OCI-M1 (cell line): ENCODE measurements at places on chromosomes 1 and 21.

DNA sequence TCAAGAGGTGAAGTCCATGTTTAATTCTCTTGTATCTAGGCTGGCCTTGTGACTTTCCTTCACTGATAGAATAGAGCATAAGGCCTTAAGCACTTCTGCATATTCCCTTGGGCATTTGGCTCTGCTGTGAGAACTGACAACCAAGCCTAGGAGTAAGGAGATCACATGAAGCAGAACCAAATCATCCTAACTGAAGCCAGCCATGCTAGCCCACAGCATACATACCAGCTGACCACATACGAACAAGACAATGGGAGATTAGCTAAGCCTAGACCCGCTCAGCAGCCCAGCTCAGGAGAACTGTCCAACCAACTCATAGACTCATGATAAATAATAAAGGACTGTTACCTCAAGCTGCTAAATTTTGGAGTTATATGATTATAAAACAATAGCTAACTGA, 114.6 kb upstream of the NEK7 start:
- DNase-seq = no peak

- no peak for DNase-seq
Observed at GRCh38 chr1:165773324-165773965, 4.8 kb upstream of the TMCO1 start.

GRCh38 chr1:115710859-115711624, 57.5 kb downstream of the CASQ2 start:
- peak; percentile 8 for DNase-seq

DNA sequence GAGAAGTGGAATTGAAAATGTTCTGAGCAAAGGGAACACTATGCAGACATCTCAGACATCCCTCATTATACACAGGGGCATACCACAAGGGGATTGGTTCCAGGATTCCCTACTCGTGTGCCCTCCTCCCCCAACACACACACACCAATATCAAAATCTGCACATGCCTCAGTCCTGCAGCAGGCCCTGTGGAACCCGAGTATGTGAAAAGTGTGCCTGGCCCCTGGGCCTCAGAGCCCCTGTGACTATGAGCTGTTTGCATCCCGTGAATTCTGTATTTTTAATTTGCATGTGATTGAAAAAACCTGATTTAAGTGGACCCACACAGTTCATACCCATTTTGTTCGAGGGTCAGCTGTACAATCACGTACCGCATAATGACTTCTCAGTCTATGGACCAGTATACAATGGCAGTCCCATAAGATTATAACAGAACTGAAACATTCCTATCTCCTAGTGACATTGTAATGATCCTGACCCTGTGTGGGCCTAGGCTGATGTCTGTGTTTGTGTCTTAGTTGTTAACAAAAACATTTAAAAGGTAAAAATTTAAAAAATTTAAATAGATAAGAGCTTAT, 11.3 kb downstream of the POU2F1 start:
- no peak for DNase-seq

- no peak for DNase-seq
Observed at GRCh38 chr1:17986156-17986555, 121.4 kb upstream of the IGSF21 start.

- no peak for DNase-seq
Observed at GRCh38 chr1:21494196-21494595, 15.0 kb upstream of the ALPL start.

GRCh38 chr1:40479156-40479555, 2.1 kb downstream of the ZFP69 start:
- no peak for DNase-seq

DNA sequence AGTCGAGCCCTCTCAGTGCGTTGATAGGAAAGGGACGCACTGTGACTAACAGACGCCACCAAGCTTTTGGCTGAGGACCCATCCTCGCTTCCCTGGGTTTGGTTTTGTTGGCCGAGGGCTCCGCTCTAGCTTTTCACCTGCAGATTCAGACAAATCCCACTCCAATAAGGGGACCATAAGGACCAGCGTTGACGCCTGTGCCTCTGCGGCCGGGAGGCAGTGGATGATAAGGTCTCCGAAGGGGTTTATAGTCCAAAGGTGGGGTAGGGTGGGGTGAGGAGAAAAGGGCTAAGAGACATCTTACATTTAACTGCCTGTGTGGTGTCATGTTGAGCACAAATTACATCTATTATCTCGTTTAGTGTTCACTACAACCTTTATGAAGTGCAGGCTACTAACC, 760 bp downstream of the PEX14 start:
- peak; percentile 44 for DNase-seq

DNA sequence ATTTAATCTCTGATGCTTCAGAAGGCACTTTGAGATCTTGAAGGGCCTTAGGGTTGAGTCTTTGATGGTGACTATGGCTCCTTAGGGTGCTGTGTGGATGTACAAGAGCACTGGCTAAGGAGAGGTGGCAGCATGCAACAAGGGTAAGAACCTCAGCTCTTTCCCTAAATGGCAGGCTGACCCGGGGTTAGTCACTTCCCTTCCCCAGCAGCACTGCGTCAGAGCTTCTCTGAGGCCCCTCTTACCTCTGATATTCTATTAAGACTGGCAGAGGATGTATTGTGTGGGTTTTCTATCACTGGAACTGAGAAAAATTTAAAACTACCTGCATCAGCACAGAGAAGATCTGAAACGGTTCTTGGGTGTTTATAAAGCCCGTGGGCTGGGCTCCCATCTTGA, 11.8 kb downstream of the C1orf116 start:
- DNase-seq = peak; percentile 96

DNA sequence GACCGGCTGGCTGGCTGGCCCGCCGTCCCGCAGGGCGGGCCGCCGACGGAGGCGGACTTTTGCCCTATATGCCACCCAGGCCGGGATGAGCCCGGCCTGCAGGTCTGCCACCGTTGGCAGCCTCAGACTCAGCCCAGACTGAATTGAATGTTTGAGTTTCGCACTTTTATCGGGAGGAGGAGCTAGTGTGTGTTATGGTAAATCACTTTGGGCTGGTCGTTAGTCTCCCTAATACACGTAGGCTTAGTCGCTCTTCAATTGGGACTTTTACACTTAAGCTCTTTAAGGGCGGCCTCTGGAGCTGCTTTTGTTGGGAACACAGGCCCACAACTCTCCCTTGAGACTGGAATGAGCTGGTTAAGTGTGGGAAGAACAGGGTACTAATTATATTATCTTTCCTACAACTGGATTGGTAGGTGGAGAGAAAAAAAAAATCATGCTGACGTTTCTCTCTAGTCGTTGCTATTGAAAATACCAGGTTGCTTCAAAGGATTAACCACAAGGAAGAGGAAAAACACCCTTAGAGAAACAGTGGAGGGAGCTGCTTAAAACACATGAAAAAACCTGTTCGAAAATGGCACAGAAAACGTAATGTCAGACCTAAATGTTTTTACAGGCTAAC, 1.4 kb upstream of the IRF2BP2 start:
- DNase-seq = peak; percentile 96

- peak; percentile 71 for DNase-seq
Observed at GRCh38 chr21:42009018-42009830, 936 bp downstream of the ZBTB21 start.

- no peak for DNase-seq
Observed at GRCh38 chr1:26094076-26094669, 17.5 kb upstream of the PDIK1L start.

DNA sequence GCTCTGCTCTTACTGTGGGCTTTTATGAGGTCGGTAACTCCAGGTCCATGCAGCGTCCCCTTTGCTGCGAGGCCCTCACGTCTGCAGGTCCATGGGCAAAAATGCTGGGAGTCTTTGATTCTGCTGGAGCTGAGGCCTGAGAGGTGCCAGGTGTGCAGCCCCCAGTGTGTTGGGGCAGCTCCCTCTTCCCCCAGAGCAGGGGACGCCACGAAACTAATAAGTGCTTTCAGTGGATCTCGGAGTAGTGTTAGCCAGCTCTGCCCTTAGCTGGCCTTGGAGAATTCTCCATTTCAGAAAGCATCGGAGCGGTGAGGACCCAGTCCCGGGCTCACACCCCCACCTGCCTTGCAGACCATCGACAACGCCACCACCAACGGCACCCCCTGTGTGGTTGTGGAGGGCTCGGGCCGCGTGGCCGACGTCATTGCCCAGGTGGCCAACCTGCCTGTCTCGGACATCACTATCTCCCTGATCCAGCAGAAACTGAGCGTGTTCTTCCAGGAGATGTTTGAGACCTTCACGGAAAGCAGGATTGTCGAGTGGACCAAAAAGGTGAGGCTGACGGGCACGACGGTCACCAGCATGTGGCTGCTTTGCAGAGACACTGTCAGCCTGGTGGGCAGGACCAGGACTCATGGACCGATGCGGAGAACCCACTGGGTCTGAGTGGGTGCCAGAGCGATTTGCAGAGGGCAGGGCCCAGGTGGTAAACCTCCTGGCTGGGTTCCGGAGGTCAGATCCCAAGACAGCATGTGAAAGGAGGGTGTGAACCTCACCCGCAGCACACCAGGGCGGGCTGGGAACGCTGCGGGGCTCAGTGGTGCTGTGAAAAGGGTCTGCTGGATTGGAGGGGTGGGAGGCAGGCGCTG, 25.5 kb downstream of the TRPM2 start:
- no peak for DNase-seq

- no peak for DNase-seq
Observed at GRCh38 chr21:45460611-45461368, 55.8 kb downstream of the COL18A1 start.

- no peak for DNase-seq
Observed at GRCh38 chr1:28161751-28162150, 14.7 kb downstream of the PTAFR start.

- DNase-seq = peak; percentile 24
Observed at GRCh38 chr1:200432586-200432985, 22.8 kb upstream of the ZNF281 start.

DNA sequence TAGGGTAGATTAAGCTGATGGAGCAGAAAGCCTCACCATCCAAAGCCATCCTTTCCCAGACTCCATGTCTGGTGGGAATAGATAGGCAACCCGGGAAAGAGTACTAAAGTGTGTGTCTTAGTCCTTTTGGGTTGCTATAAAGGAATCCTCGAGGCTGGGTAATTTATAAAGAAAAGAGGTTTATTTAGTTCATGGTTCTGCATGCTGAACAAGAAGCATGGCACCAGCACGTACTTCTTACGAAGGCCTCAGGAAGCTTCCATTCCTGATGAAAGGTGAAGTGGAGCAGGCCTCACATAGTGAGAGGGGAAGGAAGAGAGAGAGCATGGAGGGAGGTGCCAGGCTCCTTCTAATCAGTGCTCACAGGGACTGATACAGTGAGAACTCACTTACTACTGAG, 6.2 kb upstream of the SLC37A1 start:
- no peak for DNase-seq

DNA sequence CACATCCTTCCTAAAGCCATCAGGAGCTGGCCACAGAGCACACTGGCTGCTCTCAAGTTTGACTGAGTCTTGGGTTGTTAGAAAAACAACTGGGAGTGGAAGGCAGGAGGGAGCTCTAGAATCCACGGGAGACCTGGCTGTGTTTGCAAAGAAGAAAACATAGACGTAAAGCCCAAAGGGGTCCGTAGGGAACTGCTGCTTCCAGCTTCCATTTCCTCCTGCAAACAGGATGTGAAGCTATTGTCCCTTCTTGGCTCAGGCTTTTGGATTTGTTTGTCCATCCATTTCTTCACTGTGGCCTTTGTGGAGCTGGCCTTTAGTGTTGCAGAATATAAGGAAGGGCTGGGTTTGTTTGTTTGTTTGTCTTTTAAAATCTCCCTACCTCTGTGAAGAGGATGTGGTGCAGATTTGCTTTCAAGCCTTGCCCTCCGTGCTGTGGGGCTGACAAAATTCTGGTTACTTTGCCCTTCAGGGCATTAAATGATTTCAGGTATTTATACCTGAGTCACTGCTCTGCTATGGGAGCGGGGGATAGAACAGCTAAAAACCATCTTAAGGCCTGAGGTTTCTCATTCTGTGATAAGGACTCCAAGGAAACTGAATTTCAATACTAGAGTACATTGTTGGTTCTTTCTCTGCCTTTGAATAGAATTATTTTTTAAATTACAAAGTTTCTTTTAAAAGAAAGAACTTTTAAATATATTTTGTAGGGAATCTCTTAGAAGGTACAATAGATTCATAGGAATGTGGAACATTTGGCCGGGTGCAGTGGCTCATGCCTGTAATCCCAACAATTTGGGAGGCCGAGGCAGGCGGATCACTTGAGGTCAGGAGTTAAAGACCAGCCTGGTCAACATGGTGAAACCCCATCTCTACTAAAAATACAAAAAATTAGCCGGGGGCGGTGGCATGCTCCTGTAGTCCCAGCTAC, 74.3 kb downstream of the MPZL1 start:
- DNase-seq = no peak
